Mammary epithelial cell (primary cell): ENCODE measurements at places on chromosomes 13 and 19.

- DNase-seq = no peak
Measured at GRCh38 chr19:33496038-33496895, 25.3 kb downstream of the PEPD start.

GRCh38 chr13:97018029-97018819 lies 23.9 kb upstream of the OXGR1 start:
- DNase-seq = peak; percentile 39

GRCh38 chr13:41383386-41383785 lies 72.3 kb downstream of the NAA16 start:
- no peak for DNase-seq

- no peak for DNase-seq
Measured at GRCh38 chr19:34997071-34997617, 3.0 kb upstream of the GRAMD1A start.

- DNase-seq = no peak
Measured at GRCh38 chr13:78152415-78152814, 233.8 kb upstream of the EDNRB start.

DNA sequence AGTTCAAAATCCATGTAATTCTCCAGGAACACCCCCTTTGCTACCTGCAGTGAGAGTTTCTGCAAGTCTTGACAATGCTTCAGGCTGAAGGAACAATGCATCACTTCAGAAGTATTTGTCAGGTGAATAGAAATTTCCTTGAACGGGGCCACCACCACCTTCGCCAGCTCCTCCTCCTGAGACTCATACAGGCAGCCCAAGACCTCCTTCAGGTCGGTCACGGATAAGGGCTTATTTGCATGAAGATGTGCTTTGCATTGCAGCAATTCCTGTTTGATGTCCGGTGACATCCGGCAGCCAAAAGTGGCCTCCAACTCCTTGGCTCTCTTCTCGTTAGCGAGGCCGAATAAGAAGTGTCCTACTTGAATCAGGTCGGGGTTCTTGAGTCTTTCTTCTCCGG lies 8.4 kb downstream of the NLRP7 start:
- DNase-seq = peak; percentile 4

GRCh38 chr13:49627831-49628652 lies at the start of gene ARL11:
ARL11 (plus strand) TSS chr13:49628507; CDS start chr13:49630448, 1,941 bp downstream.
- DNase-seq = no peak

GRCh38 chr13:45353895-45354294 lies 12.9 kb upstream of the TPT1 start:
- DNase-seq = no peak

DNA sequence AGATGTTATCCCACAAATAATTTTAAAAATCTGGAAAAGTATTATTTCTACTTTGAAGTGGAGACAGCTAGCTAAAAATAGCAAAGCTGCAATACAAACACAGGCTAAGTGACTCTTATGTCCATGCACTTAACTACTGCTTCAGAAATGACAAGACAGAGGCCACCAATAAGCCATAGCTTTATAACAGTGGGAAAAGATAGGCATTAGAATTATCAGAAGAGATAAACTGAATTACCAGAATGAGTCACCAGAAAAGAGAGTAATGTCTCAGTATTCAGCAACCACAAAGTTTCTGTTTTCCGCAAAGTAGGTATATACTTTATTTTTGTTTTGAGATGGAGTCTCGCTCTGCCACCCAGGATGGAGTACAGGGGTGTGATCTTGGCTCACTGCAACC lies 17.1 kb downstream of the CLN5 start:
- no peak for DNase-seq

- DNase-seq = peak; percentile 21
Measured at GRCh38 chr19:43525836-43526771, 897 bp downstream of the ETHE1 start.

GRCh38 chr19:16598848-16599247 lies 26.6 kb upstream of the SLC35E1 start:
- DNase-seq = no peak

- DNase-seq = no peak
Measured at GRCh38 chr13:47190696-47191305, 293.9 kb upstream of the HTR2A start.

DNA sequence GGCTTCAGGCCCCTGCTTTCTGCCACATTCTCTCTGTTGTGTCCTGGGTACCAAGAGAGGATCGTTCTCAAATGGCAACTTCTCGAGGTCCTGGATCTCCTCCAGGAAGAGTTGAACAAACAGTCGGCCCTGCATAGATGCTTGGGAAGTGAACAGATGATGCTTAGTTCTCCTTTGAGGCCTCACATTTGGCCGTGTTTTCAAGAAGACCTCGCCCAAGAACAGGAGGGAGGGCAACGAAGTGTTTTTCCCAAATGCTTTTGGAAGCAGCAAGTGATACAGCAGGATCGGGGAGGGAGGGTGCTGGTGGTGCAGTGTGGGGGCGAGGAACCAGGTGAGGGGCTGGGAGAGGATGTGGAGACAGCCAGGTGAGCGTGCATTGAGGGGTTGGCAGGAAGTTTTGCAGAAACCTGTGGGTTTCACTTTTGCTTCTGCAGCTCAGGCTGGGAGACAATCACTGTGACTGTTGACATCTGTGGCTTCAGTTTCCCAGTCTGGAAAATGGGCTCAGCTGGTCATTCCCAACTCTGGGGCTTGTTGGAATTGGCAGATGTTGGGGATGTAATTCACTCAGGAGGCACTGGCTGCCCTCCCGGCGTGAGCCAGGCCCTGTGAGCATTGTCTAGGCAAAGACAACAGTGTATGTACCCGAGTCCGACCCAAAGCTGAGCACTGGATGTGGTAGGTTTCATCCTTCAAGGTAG lies 21.6 kb downstream of the MAST3 start:
- peak; percentile 28 for DNase-seq

GRCh38 chr19:8494158-8494557 lies 8.3 kb downstream of the PRAM1 start:
- no peak for DNase-seq

GRCh38 chr13:99326012-99326411 lies 18.8 kb upstream of the GPR183 start:
- no peak for DNase-seq

GRCh38 chr19:31278555-31279435 lies 70.4 kb downstream of the TSHZ3 start:
- DNase-seq = no peak

- peak; percentile 87 for DNase-seq
Measured at GRCh38 chr19:8240274-8241229, 31.4 kb downstream of the CERS4 start.

DNA sequence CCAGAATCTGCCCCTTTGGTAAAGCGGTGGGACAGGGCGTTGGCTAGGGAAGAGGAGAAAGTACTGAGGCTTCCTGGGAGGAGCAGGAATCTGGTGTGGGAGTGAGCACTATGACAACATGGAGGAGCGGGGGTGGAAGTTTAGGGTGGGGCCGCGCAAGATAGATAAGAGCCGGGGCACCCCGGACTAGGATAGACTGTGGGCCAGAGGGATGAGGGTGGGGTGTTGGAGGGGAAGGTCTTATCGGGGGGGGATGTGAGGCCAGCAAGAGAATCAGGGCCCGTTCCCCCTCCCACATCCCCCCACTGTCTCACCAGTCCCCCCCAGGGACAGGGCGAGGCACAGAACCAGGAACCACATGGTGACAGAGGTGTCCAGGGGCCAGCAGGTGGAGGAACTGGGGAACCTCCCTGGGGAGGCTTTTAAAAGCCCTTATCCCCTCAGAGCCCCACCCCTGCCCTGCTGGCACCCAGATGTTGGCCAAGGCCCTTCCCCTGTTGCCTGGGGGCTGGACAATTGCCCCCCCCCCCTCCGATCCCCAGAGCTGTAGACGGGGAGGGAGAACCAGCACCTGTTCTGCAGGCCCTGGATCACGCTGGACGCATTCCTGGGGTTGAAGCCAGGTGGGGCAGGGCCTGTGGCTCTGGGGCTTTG lies at the start of gene KLK1:
Gene KLK1 (minus strand): TSS at position 399 of the 654 bp plus-strand sequence. CDS start 39 bp downstream, at position 360.
- DNase-seq = no peak

DNA sequence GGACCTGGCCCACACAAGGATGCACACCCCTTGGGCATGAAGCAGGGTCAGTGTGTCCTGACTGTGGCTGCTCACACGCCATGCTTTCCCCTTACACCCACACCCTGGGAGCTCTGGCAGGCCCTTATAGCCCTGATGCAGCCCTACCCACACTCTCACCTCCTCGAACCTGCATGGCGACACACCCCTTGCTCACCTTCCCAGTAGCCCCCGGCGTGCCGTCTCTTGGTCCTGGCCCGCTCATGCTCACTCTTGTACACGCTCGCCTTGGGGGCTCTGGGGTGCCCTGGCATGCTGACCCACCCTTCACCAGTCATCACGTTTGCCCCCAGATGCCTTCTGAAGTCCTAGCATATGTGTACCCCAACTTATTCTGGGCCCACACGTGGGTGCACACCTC lies 56.1 kb downstream of the MAP4K1 start:
- no peak for DNase-seq

GRCh38 chr19:49149652-49150105 lies 5.5 kb downstream of the HRC start:
- peak; percentile 66 for DNase-seq

- DNase-seq = no peak
Measured at GRCh38 chr13:35874704-35875103, 256.5 kb downstream of the DCLK1 start.

- peak; percentile 17 for DNase-seq
Measured at GRCh38 chr13:32045982-32046785, 14.6 kb downstream of the FRY start.

DNA sequence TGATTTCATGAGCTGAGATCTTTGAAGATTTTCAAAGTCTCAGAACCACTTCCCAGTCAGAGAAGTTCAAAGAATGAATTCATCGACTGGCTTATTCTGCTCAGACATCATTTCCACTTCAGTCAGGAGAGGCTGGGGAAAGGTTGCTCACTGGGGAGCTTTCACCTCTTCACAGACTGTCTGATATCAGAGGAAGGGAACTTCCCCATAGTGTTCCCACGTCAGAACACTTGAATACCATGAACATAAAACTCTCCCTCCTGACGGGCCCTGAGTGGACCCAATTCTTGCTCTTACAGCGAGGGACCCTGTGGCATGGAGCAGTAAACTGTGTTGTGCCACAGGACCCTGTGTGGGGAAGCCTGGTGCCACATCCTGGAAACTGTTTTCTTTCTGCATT lies 492.6 kb downstream of the COG6 start:
- no peak for DNase-seq

- peak; percentile 61 for DNase-seq
Measured at GRCh38 chr19:1455336-1456120, 5.6 kb downstream of the APC2 start.

GRCh38 chr19:19191768-19192077 lies 229 bp downstream of the BORCS8 start:
- no peak for DNase-seq

GRCh38 chr13:99316657-99317256 lies 9.6 kb upstream of the GPR183 start:
- DNase-seq = no peak

DNA sequence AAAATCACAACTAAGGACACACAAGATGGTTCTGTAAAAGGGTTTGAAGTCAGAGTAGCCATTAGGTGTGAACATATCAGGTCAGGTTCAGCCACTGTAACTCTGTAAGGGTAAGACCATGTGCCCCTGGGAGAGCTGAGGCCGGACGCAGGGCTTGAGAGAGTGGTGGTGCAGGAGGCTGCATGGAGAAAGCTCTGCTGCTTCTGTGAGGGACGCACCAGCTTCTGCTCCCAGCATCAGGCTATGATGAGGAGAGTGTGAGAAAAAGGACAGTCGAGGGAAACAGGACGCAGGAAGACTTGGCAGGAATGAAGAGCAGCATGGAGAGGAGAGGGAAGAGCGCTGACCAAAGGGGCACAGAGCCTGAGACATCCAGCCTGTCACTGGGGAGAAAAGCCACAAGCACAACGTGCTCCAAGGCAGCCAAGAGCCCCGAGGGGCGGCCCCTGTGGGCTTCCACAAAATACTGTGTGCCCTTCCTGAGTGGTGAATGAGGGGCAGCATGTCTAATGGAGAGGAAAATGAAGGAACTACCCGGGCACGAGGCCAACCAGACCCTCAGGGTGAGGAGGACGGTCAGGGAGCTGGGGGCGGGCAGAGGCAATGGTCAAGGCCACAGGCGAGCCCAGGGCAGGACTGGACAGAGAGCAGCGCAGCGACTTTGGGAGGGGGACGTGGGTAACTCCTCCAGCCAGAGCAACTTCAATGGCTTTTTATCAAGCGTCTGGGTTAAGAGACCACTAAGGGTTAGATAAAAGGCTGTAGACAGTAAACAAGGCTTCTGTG lies 107.7 kb downstream of the COL4A1 start:
- DNase-seq = no peak

GRCh38 chr13:46598140-46598819 lies 45.3 kb downstream of the LRCH1 start:
- DNase-seq = no peak

GRCh38 chr13:20997301-20998161 lies 63.9 kb downstream of the LATS2 start:
- DNase-seq = peak; percentile 42

DNA sequence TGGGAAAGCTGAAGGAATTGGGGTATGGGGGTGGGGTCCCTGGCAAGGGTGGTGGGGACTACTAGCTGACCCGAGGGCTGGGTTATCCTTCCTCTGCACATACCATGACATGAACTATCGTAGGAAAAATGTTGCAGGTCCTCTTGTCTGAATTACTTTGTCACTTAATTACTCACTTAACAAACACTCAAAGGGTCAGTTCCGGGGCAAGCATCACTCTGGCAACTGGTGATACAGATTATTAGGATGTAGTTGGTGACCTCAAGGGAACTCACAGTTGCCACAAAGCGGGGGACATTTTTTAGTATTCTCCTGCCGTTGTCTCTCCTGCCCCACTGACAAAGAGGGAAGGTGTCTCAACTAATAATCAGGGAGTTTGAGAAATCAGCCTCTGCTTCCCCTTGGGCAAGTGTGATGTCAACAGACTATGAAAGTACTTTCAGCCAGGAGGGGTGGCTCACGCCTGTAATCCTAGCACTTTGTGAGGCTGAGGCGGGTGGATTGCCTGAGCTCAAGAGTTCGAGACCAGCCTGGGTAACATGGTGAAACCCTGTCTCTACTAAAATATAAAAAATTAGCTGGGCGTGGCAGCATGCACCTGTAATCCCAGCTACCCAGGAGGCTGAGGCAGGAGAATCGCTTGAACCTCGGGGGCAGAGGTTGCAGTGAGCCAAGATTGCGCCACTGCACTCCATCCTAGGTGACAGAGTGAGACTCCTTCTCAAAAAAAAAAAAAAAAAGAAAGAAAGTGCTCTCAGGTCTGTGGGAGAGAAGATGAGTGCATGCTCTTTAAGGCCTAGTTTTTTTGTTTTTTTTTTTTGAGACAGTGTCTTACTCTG lies 10.3 kb downstream of the DNAJB1 start:
- peak; percentile 65 for DNase-seq

DNA sequence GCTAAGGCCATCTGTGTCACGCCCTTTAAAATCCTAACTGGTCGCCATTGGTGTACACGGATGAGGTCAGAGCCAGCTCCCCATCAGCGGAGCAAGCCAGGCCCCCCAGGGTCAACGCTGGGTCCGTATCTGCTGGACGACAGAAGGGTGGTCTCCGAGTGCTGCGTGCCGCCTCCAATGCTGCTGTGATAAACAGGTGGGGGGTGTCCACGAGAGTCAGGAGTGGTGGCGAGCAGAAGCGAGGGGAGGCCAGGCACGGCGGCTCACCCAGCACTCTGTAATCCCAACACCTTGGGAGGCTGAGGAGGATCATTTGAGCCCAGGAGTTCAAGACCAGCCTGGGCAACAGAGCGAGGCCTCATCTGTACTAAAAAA lies 30.8 kb upstream of the CACTIN start:
- DNase-seq = no peak
